Central memory CD8-positive, alpha-beta T cell (primary cell): ENCODE measurements at places on chromosomes 6 and 20.

DNA sequence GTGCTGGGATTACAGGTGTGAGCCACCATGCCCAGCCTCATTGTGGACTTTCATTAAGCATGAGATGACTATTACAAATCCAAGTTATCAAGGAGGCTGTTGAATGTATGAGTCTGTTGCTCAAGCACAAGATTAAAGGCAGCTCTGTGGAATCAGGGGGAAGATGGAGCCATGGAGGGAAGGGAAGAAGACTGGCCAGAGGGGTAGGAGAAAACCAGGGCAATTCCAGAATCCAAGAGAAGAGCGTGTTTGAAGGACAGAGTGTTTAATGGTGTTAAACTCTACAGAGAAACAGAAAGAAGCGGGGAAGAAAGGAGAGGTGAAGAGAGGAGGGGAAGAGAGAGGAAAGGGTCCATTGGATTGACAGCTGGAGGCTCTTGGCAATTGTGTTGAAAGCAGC lies 49.8 kb upstream of the TTPAL start:
- no peak overlapping the region for H3K27ac ChIP-seq
- no peaks in the 10 kb centered on the region for H3K36me3 ChIP-seq
- H3K4me1 ChIP-seq, result no peaks in the 10 kb centered on the region
- peaks cover 15% of the 10 kb centered on the region for H3K27me3 ChIP-seq

DNA sequence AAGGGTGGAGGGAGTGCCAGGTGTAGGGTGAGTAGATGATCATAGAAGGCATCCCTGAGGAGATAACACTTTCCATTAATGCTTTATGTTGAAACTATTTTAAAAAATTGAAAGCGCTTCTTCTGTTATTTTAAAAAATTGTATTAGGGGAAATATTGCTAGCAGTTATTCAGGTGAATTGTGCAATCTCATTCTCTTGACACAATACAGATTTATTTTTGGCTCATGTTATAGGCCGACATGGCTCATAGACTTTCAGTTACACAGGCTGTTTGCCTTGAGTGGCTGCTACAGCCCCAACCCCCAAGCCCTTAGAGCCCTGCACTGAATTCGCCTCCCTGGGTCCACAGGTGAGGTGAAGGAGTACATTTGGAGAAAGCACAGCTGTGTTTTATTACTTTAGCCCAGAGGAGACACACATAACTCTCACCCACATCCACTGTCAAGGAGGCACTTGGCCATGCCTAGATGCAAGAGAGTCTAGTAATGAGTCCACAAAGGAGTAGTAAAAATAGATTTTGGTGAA lies 228.2 kb downstream of the RFPL4B start:
- no peak for DNase-seq
- no peak overlapping the region for H3K4me3 ChIP-seq
- no peak overlapping the region for H3K27ac ChIP-seq
- H3K4me1 ChIP-seq, result no peaks in the 10 kb centered on the region
- no peaks in the 10 kb centered on the region for H3K27me3 ChIP-seq

GRCh38 chr6:109626311-109626710 lies 64.7 kb downstream of the AK9 start:
- no peaks in the 10 kb centered on the region for H3K4me1 ChIP-seq
- peaks cover 2% of the 10 kb centered on the region for H3K36me3 ChIP-seq
- DNase-seq, result no peak
- no peak overlapping the region for H3K4me3 ChIP-seq

DNA sequence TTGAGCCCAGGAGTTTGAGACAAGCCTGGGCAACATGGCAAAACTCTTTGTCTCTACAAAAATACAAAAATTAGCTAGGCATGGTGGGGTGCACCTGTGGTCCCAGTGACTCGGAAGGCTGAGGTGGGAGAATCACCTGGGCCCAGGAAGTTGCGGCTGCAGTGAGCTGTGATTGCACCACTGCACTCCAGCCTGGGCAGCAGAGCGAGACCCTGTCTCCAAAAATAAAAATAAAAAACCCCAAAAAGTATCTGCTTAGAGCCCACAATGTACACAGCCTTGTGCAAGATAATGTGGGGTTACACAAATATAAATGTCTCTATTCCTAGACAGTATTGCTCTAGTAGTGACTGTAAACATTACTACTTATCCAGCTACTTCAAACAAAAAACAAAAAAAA lies 5.9 kb downstream of the ESF1 start:
- H3K4me3 ChIP-seq, result no peak overlapping the region
- no peak for DNase-seq
- H3K4me1 ChIP-seq, result peaks cover 25% of the 10 kb centered on the region
- H3K36me3 ChIP-seq, result peaks cover 32% of the 10 kb centered on the region
- H3K27ac ChIP-seq, result no peak overlapping the region

DNA sequence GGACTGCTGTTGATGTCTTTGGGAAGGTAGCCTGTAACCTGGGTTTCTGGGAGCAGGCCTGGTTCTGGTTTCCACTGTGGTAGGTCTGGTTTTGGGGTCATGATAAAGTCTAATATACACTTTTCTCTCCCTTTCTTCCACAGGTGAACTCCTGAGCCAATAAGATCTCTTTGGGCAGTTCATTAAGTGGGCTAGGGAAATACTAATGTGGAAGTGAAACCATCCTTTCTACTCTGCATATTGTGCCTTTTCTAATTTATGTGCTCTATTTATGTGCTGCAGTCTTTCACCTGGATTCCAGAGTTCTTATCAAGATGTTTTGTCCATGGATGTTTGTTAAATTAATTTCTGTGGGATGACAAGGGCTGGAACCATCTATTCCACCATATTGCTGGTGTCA lies 165.7 kb upstream of the PTPRK start:
- no peaks in the 10 kb centered on the region for H3K36me3 ChIP-seq
- H3K4me3 ChIP-seq, result no peak overlapping the region
- no peak for DNase-seq
- H3K4me1 ChIP-seq, result no peaks in the 10 kb centered on the region

- H3K27me3 ChIP-seq, result no peaks in the 10 kb centered on the region
- no peaks in the 10 kb centered on the region for H3K4me1 ChIP-seq
- no peak overlapping the region for H3K4me3 ChIP-seq
- no peak overlapping the region for H3K27ac ChIP-seq
These were observed 95.0 kb downstream of the TCP11 start for GRCh38 chr6:35046103-35046502.
